ENCODE measurements at places on chromosomes 3 and 15. TPM values are rescaled to one million over a fixed set of nuclear protein-coding genes. Genes with fewer than 3 reads are reported as not detected.
A peak's percentile ranks its signal among the peaks of the same experiment; 100 is the strongest.

SPTBN5 gene
- polyA plus RNA-seq = 4.5 TPM

- DNase-seq = peak; percentile 85
Measured at GRCh38 chr15:93974804-93975481, 256.4 kb upstream of the MCTP2 start.

ZNF860 gene
- 0.54 TPM for polyA plus RNA-seq

KPNA4 gene
- 65.1 TPM for polyA plus RNA-seq

ECE2 gene
- not detected for polyA plus RNA-seq

- no peak for DNase-seq
Measured at GRCh38 chr3:39264053-39264452, 15.8 kb downstream of the CX3CR1 start.

DNA sequence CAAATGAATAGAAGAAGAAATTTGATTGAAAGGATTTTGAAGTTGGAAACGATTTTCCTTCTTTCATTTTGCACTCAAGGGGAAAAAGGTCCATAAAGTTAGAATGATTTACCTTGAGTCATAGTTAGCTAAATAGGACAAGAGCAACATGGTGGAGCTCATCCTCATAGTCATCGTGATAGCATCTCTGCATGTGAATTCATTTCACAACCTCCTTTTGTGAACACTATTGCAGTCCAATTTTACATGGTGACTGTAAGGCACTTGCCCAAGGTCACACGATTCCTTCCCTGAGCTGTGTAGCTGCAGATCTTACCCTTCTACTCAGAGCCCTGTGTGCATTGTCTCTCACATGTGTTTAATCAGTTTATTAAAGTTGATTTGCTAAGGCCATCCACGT lies 359.8 kb upstream of the C2CD4B start:
- no peak for DNase-seq

- no peak for DNase-seq
Measured at GRCh38 chr3:149716984-149717383, 35.3 kb downstream of the COMMD2 start.

CTXN2 gene
- polyA plus RNA-seq = not detected

- DNase-seq = no peak
Measured at GRCh38 chr3:58874795-58875194, 175.0 kb downstream of the CFAP20DC start.

OR5K2 gene
- not detected for polyA plus RNA-seq

Data from muscle of leg (tissue), 16 donors.